Activated T-cell treated with anti-CD3 and anti-CD28 coated beads, Interleukin-2, amount 50 U/mL, for 1 hour (primary cell): ENCODE measurements at places on chromosomes 6 and 20.

DNA sequence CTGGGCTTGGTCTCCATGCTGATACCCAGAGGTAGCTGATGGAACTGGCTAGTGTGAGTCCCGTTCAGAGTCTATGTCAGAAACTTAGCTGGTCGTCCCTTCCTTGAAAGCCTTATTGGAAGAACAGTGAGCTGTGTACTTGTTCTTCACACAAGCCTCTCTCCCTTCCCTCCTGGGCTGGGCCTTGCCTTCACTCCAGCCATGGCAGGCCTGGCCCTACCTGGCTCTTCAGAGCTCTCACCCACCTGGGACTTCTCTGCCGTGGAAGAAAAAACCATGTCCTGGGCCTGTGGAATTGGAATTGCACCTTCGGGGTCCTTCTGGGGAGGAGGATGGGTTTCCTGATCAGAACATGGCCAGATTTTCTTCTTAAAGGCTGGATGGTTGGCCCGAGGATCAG, 20.3 kb upstream of the ZNF831 start:
- no peak for DNase-seq

GRCh38 chr20:829551-829950, 4.0 kb upstream of the FAM110A start:
- no peak for DNase-seq

GRCh38 chr20:51305316-51306052, 237.0 kb downstream of the NFATC2 start:
- no peak for DNase-seq

DNA sequence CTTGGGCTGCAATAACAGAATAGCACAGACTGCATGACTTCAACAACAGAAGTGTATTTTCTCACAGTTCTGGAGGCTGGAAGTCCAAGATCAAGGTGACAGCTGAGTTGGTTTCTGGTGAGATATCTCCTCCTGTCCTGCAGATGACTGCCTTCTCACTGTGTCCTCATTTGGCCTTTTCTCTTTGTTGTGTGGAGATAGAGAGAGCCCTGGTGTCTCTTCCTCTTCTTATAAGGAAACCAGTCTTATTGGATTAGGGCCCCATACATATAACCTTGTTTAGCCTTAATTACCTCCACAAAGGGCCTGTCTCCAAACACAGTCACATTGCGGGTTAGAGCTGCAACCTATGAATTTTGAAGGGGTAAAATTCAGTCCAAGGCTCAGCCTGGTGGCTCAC, 57.0 kb upstream of the BMP6 start:
- DNase-seq = no peak

- DNase-seq = peak; percentile 56
Observed at GRCh38 chr6:41546866-41547798, 951 bp downstream of the FOXP4 start.

- no peak for DNase-seq
Observed at GRCh38 chr20:38046572-38046971, 13.0 kb downstream of the RPRD1B start.

DNA sequence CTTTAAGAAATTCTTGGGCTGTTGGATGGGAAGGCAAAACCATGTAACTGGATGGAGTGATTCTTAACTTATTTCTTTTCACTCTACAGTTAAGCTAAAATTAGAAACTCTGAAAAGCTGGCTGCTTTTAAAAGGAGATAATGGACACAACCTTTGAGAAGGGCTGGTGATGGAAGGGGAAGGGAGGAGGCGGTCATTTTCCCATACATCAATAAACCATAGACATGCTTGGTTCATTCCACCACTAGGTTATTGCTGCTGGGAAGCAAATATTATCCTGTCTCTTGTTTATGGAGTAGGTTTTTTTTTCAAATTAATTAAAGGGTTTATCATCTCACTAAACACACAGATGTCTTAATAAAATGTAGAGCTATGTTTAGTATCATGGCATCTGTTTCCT, 76.2 kb downstream of the PLCB1 start:
- no peak for DNase-seq

GRCh38 chr6:133683308-133683580, 205.7 kb upstream of the TCF21 start:
- DNase-seq = no peak

DNA sequence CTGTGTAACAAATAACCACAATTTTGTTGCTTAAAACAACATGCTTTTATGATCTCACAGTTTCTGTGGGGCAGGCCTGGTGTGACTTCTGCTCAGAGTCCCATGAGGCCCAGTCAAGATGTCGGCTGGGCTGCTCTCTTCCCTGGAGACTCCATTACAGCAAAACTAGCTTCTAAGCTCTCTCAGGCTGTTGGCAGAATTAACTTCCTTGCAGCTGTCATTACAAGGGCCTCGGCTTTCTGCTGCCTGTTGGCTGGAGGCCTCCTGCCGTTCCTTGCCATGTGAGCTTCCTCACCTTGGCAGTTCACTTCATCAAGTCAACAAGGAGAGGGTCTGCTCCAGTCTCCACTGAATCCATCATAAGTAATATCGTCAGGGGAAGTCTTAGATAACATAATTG, 659.2 kb downstream of the PRKN start:
- no peak for DNase-seq

GRCh38 chr20:41136680-41137613, at the start of gene PLCG1:
Gene PLCG1, plus strand, starts transcription at chr20:41137543. Its CDS starts 99 bp downstream, at chr20:41137642.
- peak; percentile 89 for DNase-seq

DNA sequence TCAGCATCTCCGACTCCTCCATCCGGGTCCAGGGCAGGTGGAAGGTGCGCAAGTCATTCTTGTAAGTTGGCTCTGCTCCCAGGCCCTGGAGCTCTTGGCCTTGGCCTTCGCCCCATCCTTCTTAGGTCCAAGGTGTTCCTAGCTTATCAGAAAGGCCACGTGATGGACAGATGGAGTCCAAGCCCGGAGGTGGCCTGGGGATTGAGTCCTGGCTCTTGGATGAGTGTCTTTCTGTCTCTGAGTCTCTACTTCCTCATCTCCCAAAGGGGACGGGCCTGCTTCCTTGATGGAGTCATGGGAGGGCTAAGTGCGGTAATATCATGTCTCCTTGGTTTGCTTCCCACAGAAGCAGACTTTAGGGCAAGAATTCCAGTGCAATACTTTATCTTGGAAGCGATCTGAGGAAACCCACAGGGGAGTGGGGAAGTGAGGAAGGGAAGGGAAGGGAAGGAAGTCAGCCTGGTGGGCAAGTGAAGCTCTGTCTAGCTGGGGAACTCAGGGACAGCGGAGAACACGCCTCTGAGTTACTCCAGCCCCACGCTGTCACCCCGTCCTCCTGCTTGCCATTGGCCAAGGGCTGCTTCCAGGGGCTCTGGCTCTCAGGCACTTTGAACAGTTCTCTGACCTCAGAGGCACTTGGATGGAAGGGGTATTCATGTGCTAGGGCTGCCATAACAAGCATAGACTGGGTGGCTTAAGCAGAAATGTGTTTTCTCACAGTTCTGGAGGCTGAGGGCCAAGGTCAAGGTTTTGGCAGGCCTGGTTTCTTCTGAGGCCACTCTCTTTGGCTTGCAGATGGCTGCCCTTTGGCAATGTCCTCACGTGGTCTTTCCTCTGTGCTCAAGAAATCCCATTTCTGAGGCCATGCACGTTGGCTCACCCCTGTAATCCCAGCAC, 4.8 kb downstream of the LBP start:
- no peak for DNase-seq

DNA sequence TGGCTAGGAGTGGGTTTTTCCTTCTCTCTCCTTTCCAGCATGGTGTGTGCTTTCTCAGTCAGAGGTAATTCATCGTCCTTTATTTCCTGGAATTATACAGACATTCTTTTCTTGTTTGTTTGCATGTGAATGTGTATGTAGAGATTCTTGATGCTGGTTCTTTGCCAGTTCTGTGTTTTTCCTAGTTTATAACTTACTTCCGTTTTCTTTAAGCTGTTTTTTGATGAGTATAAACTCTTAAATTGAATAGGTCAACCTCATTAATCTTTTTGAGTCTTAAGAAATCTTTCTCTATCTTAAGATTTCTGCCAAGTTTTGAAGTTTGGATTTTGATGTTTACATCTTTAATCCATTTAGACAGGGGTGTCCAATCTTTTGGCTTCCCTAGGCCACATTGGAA, 38.7 kb downstream of the IGF2R start:
- DNase-seq = no peak
